ENCODE measurements at places on chromosomes 13 and 19.

DNA sequence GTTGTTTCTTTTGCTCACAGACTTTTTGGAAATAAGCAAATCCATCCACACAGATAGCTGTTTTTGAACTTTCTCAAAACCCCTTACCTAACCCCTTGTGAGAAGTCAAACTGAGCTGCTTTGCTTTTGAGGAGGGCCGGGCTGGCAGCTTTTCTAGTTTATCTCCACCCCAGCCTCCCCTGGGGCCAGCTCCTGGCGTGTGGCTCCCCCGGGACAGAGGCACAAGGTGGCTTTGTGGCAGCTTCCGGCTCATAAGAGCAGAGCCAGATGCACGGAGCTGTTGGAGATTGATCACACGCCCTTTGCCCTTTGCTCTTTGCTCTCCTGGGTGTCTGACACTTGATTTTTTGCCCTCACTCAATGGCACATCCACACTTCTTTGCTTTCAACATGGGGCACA, 24.9 kb upstream of the RNF113B start:
- no peak for DNase-seq

DNA sequence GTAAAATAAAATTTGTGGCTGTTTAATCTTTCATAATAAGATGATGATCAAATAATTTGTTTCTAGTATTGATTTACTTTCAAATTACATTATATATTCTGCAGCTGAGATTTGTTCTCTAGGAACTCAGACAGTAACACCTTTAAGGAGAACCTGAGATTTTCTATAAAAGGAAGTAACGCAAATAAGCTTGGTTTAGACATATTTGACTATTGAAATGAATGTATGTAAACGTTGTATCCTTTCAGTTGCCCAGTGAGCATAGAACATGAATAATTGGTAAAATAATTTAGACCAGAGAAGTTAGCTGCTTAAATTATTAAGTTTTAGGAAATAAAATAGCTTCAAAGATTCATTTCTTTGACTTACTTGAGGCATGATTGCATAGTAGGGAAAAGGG, 3.1 kb downstream of the CDK8 start:
- DNase-seq, result peak; percentile 14

DNA sequence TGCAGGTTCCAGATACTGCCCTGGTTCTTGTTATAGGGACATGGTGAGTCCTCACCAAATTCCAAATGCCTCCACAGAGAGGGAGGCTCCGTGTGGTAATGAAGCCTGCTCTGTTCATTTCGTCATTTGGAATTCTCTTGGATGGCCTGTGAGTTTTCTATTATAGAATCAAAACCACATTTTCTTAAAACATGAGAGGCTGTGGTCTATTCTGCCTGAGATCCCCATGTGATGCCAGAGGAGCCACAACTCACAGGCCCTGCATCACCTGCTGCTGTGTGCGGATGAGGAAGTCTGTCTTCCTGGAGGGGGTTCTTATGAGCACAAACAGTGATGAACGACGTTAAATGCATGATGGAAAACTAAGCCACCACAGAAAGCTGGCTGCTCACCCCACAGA, 264.4 kb downstream of the UQCRFS1 start:
- no peak for DNase-seq

GRCh38 chr13:43487461-43487860, 299.3 kb downstream of the ENOX1 start:
- DNase-seq, result no peak

DNA sequence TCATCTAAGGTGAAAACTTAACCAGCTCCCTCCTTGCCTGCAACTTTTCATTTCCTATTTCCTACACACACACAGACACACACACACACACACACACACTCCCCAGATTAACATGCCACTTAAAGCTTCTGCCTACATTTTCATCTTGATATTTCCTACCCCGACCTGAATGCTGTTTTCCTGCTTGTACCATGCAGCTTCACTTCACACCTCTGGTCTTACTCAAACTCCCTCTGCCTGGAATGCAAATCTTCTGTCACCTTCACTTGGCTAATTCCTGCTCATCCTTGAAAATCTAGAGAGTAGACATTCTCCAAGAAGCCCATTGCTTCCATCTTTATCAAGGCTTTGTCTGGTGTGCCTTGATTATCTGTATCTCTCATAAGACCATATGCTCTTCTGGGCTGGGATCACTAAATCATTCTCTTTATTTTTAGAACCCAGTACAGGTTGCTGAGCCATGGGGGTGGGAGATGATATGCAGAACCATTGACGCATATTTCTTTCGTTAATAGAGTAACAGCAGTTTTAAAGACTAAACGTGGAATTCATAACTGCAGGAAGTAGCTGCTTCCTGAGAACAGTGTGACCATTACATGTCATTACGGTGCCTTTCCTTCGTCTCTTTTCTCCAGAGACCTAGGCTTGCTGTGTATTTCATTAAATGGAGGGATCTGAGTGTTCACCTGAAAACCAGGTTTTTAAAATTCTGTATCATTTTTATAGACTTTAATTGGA, 37.7 kb downstream of the CNMD start:
- DNase-seq, result no peak

DNA sequence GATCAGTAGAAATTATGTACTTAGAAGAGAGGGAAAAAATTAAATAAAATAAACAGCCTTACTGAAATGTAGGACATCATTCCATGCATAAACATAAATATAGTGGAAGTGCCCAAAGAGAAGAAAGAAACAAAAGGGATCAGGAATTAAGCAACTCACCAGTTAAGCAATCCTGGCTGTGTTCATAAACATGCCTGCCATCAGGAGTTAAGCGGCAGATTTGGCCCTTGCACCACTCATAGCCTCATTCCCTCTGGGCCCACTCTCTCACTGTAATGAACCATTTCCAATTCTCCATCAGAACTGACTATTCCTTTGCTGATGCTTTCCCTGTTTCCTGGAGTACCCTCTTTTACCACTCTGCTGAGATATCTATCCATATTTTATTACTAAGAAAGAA, 281.4 kb downstream of the LHFPL6 start:
- no peak for DNase-seq

DNA sequence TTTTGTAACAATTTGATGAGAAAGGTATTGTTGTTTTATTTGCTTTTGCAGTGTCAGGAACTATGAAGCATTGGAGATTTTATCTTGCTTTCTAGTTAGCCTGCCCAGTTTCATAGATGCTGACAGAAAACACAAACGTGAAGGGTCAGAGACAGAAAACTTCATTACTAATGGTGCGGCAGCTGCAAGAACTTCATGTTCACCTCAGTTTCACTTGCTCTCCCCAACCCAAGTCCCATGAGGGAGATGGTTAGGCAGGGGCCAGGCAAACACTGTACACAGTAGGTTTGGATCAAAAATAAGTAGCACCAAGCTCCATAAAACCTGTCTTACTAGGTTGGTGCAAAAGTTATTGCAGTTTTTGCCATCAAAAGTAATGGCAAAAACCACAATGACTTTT, 550.2 kb upstream of the MIR17HG start:
- no peak for DNase-seq

GRCh38 chr13:48001114-48001881, at the start of gene SUCLA2:
Gene SUCLA2, minus strand, starts transcription at chr13:48001273. Its CDS starts 4 bp downstream, at chr13:48001269.
- peak; percentile 69 for DNase-seq

- no peak for DNase-seq
Measured at GRCh38 chr13:25679159-25679558, 307.4 kb downstream of the ATP8A2 start.

DNA sequence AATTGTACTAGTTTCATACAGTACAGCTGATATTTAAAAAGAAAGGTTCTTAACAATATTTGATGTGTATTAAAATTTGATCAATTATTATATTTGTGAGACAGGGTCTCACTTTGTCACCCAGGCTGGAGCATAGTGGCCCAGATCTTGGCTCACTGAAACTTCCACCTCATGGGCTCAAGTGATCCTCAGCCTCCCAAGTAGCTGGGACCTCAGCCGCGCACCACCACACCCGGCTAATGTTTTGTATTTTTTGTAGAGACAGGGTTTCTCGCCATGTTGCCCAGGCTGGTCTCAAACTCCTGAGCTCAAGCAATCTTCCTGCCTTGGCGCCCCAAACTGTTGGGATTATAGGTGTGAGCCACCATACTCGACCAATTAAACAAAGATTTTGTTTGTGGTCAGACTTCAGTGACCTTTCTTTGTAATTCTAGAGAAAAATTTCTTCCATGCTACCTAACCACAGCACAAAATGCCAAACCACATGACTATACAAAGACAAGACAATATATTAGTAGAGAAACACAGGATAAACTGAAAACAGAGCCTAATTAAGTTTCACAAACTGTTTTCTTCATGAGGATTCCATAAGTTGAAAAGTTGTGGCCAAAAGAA, 59.6 kb downstream of the RBM26 start:
- DNase-seq, result no peak

DNA sequence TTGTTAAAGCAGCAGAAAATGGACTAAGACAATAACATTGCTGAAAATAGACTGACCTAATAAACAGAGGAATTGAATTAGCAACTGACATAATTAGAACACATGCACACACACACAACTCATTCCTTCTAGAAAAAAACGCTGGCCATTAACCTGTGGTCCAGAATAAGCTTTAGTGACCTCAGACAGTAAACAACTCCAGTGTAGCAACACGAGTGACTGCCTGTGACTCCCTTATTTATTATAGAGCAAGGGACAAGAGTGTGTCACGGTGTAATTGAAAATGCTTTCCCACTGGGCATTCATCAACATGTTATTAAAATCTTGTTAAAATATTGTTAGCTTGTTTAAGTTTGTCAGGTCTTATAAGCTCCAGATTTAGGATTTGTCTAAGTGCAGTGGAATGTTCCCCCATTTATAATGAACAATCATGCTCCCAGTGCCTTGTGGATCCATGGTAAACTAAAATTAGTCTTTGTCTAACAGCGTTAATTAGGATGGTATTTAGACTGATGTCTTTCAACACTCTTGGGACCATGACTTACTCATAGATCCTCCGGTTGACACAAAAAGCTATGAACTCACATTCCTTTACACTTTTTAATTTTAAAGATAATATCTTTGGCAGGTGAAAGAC, 111.7 kb upstream of the IRS2 start:
- no peak for DNase-seq

DNA sequence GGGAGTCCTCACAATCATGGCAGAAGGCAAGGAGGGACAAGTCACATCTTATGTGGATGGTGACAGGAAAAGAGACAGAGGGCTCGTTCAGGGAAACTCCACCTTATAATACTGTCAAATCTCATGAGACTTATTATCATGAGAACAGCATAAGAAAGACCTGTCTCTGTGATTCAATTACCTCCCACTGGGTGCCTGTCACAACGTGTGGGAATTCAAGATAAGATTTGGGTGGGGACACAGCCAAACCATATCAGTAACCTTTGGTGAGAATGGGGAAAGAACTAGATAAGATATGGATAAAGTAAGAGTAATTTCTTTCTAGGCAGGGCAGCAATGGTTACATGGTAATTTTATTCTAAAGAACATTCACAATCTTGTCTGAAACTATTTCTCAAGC, 344.9 kb upstream of the KLF12 start:
- DNase-seq, result no peak

GRCh38 chr13:46320821-46321220, 66.2 kb downstream of the RUBCNL start:
- DNase-seq, result no peak

GRCh38 chr13:51322826-51323225, 16.7 kb upstream of the SERPINE3 start:
- no peak for DNase-seq

DNA sequence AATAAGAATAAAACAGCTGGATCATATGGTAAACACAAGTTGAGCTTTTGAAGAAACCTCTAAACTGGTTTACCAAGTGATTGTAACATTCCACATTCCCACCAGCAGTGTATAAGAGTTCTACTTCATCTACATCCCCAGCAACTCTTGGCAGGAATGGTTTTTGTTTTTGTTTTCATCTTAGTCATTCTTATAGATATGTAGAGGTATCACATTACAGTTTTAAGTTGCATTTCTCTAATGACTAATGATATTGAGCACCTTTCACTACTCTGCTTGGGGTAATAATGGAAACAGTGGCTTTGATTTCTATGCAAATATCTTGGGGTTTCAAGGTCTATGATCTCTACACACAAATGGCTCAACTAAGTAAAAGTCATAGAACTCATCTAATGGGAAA, 614.5 kb downstream of the TBC1D4 start:
- no peak for DNase-seq

DNA sequence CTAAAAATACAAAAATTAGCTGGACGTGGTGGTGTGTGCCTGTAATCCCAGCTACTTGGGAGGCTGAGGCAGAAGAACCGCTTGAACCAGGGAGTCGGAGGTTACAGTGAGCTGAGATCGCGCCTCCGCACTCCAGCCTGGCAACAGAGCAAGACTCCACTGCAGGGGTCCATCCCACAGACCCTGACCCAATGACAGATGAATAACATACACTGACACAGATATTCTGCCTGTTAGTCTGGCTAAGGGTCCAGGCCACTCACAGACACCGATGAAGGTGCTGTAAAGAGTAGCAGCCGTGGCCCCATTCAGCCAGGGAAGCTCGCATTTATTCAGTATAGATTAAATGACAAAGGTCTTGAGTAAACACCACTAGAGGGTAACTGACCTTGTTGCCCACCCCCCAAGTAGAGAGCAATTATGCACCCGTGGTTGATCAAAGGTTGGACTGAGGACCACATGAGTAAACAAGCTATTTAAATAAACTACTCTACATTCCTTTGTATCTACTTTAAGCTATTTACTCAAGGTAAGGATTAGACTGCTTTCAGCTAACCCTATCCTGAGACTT, 8.5 kb upstream of the CRYL1 start:
- DNase-seq, result no peak

- peak; percentile 50 for DNase-seq
Measured at GRCh38 chr19:49019242-49019932, 2.5 kb upstream of the LHB start.

- no peak for DNase-seq
Measured at GRCh38 chr19:29810504-29810871, 1.3 kb upstream of the CCNE1 start.

GRCh38 chr13:110726726-110727125, 13.2 kb downstream of the ING1 start:
- peak; percentile 14 for DNase-seq

DNA sequence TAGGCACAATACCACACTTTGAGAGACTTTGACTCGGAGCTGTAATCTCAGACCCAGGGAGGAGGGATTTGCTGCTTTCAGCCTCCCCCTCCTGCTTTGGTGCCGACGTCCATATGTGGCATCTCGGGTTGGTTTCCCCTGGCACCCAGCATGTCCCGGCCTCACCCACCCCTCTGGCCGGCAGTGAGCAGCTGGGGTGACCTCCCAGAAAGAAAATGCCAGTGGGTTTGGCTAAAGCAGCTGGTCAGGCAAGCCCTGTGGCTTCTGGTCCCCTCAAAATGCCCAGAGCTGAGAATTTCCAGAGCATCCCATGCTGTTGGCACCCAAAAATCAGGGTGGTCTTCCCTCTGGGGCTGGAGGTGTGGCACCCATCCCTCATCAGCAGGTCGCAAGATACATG, 34.1 kb downstream of the INSR start:
- no peak for DNase-seq

DNA sequence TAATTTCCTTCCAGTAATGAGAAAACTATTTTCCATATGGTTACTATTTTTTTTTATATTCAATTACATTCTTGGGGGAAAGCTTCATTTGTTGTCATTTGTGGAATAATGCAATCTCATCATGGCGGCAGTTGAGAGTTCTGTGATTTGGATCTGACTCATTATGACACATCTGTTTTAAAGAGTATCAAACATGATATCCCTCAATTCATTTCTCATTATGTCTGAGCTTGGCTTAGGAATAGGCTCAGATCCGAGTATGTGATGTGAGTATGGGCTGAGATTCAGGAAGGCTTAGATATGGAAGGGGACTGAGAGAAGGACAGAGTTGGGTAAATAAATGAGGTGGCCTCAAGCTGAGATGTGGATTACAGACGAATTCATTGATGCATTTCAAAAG, 64.4 kb downstream of the POSTN start:
- no peak for DNase-seq

Data from T-helper 2 cell (primary cell).